Cortex of kidney (tissue), 1 donor: ENCODE measurements at places on chromosomes 12 and 14.

DNA sequence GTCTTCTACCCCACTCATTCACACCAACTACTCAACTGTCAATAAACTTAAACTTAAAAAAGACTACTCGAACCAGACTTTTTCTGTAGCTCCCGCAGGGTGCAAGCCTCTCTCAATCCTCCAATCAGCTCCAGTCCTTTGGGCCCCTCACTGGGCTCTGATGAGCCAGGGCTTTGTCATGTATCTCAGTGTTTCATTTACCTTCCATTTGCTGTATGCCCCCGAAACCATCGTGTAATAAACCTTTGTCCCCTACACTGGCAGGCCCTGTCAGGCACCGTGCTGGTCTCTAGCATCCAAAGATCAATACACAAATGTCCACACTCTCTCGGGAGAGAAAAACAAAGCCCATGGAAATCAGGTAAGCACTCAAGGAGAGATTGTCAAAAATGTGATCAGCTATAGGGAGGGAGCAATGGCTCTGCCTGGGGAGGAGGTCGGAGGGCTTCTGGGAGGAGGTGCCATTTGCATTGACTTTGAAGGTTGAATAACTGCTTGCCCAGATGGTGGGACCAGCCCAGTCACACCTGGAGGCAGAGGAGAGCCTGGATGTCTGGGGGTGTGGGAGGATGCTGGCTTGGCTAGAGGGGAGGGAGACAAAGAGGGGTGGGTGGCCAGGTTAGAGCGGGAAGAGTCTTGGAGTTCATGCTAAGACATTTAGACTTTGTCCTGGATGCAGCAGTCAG, 42.1 kb upstream of the DICER1 start:
- DNase-seq = no peak

- DNase-seq = no peak
Measured at GRCh38 chr12:89333564-89334252, 18.6 kb downstream of the DUSP6 start.

DNA sequence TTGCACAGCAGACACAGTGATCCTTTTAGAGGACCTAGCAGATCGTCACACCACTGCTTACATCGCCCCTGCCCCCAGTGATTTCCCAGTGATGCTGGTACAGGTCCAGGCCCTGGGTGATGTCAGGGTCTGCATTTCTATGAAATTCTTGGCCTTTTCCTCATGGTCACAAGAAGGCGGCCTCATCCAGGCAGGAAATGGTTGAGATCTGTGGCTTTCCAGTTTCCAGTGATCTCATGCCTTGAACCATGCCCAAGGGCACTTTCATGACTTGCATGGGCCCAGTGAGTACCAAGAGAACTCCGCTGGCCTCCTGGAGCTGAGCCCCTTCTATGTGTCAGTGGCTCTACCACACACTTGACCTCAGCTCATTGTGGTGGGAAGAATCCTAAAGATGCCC, 41.9 kb upstream of the BDKRB2 start:
- no peak for DNase-seq

DNA sequence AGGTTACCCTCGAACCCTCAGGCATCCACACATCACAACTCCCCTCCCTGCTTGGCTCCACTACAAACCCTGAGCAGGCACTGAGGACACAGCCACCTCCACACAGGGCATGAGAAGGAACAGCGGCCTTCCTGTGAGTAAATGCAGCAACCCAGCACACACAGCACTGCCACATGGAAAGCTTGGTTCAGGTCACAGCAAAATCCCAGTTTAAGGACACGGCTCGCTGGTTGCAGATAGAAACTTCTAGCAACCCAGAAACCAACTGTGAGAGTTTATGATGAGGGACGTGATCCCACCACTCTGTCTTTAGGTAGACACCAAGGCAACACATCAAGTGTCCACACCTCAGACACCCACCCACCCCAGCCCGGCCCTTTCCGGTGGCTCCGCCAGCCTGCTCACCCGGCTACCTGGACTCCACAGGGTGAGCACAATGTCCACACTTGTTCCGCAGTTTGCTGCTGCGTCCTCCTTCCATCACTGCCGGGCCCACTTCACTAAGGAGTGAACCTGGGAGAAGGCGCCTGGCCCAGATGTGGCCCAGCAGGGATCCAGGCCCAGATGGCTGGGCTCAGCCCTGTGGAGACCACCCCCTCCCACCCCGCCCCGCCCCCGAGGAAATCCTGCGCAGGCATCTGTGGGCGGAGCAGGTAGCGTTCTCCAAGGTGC, 13.2 kb downstream of the CDCA4 start:
- no peak for DNase-seq

DNA sequence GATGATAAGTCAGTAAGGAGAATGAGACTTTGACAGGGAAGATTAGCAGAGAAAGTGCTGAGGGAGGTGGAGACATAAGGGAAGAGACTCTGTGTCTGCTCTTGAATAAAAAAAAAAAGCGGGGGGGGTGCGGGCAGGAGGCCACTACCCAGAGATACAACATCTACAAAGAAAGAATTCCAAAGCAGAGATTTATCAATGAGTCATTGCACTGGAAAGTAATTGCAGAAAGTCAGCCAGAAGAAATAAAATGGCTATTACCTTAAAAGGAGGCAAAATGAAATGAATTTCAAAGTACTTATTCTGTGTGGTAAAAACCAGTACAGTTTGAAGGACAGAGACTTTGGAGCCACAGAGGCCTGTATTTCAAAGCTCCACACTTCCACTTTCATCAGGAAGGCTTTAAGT, 267.1 kb upstream of the PRKD1 start:
- no peak for DNase-seq

DNA sequence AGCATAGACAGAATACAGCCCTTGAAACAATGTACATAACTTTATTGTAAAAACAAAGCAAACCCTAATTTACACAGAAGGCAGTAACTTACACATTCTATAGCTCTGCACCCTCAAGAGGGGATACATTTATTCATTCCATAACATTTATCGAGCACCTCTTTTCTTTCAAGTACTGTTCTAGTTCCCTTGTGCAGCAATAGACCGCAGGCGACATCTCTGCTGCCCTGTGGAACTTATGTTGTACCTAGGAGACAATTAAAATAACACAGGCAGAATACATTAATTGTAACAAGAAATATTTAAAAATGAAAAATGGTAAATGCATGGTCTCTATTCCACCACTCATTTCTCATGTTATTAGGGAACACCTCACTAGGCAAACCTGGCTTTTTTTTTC, 1.4 kb upstream of the ARHGDIB start:
- DNase-seq = no peak

DNA sequence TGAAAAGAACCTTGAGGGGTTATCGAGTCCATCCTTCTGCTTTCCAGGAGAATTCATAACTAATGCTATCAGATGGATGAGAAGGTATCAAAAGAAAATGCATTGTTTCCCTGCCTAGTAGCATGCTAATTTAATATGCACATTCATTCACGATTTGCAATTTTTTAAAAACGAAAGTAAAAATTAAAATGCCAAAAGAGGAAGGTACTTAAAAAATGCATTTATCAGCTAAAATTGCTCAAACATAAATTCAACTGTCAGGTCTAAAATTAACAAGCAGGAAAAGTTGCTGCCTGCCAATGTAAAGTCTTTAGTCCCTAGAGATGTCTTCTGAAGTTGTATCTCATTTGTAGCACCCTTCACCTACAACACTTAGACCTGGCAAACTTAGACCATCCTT, 7.9 kb downstream of the ATF7 start:
- DNase-seq = no peak
